ENCODE measurements at places on chromosomes 5 and 9.

GRCh38 chr5:125272357-125272756 lies 525.9 kb upstream of the ZNF608 start:
- no peak for DNase-seq

- DNase-seq = no peak
These were observed 37.1 kb upstream of the GDNF start for GRCh38 chr5:37876943-37877342.

GRCh38 chr5:68215898-68216244 lies 315 bp downstream of the PIK3R1 start:
- no peak for DNase-seq

GRCh38 chr9:114504341-114505186 lies 709 bp downstream of the WHRN start:
- DNase-seq = no peak

DNA sequence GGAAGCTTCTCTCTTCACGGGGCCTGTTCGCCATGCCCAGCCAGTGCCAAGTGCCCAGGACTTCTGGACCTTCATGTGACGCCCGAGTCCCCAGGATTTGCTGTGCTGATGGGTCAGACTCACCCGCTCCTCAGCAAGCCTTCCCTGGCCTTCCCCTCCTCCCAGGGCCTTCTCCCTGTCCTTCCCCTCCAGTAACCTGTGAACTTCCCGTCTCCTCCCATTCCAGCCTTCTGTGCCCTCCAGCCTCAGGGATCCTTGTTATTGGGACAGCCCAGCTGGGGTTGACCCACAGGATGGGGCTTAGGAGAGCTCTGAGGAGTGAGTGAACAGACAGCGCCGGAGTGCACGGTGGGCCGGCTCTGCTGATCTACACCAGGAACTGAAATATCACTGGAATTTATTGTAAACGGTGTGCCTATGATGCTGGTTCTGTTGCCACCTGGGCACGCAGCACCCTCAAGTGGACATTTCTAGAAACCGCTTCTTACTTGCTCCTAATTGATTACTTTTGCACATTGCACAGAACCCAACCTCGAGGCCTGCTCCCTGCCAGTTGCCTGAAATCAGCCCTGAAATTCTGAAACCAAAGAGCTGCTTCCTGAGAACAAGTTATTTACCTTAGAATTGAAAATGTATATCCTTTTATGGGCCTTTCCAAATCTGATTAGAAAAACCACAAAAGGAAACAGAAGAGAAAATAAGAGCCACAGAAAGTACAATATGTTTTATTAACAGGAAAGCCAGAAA lies 1.5 kb downstream of the SPAAR start:
- peak; percentile 18 for DNase-seq

- no peak for DNase-seq
These were observed 11.0 kb downstream of the ABLIM3 start for GRCh38 chr5:149152317-149152746.

DNA sequence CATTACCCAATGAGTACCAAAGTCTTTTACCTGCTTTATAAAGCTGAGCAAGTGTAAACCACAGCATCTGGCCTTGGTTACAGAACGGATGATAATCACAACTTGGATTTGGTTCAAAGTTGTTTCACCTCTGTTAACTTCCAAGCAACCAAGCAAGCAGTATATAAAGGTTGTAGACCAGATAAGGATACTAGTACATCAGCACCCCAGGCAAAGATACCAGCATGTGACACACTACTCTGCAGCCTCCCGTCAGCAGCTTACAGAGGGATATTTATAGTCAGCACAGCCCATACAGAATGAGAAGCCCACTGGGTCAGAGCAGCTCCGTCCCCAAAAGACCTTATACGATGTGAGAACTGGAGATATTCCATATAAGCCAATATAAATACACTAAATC lies 193.3 kb downstream of the SMARCA2 start:
- DNase-seq = no peak

DNA sequence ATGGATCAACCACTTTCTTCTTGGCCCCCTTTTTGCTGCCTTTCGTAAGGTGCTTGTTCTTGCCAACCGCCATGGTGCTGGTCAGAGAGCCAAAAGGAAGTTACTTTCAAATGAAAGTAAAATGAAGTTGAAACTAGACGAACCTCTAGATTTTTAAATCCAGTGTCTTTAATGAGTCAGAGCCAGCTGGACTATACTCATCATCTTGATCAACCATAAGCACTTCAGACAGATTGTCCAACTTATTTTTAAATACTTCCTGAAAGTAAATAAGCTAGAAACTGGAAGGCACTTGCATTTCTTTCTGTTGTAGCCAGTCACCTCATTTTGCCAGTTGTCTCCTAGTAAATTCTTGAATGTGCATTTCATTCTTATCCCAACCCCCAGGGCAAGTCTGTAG lies 48.9 kb downstream of the JMY start:
- no peak for DNase-seq

DNA sequence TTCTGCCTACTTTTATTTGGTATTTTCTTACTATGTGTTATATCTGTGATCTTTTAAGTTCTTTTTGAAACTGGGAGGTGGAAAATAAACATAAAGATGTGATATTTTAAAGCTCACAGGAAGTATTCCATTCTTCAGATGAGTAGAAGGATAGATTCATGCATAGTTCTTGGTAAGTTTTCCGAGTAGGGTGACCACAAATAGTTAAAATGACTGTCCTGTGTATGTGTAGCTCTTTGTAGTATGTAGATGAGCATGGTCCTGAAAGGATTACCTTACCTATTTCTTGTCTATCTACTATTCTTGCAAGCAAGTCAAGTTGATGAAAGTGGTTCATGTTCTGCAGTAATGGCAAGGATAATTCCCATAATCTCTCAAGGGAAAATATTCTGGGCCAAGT lies 47.7 kb downstream of the SRFBP1 start:
- no peak for DNase-seq

DNA sequence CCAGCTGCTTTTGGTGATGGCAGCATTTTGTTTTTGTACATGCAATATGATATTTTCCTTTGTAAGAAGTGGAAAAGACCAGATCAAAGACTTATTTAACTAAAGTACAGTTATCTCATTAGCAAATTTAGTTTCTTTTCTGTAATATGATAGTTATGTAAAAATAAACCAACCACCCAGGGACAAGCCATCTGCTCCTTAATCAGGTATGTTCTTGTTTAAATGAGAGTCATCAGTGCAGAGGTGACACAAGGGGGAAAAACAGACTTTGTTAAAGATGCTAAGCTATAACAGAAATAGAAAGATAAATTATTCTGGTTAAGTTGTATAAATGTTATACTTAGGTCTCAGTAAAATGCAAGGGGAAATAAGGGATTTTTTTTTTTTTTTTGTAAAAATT lies 805.7 kb upstream of the SEMA6A start:
- no peak for DNase-seq

DNA sequence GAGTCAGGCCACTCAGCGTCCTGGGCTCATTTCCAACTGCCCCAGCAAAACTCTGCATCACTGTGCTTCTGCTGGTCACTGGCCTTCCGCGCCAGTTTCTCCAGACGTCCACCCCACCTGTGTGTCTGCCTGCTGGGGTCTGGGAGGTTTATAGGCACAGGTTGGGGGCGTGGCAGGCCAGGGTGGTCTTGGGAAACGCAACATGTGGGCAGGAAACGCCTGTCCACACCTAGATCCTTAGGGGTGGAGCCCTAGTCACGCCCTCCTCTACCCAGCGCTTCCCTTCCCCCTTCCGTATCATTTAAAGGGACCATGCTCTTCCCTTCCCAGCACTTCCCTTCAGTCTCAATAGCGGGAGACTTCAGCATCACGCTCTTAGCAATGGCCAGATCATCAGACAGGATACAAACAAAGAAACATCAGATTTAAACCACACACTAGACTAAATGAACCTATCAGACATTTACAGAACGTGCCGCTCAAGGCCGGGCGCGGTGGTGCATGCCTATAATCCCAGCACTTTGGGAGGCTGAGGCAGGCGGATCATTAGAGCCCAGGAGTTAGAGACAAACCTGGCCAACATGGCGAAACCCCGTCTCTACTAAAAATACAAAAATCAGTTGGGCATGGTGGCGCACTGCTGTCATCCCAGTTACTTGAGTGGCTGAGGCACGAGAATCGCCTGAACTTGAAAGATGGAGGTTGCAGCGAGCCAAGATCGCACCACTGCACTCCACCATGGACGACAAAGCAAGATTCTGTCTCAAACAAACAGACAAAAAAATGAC lies 11.8 kb upstream of the BTNL9 start:
- DNase-seq = no peak
